ENCODE measurements at places on chromosomes 12 and 14. TPM values are rescaled to one million over a fixed set of nuclear protein-coding genes. Genes with fewer than 3 reads are reported as not detected.

DNA sequence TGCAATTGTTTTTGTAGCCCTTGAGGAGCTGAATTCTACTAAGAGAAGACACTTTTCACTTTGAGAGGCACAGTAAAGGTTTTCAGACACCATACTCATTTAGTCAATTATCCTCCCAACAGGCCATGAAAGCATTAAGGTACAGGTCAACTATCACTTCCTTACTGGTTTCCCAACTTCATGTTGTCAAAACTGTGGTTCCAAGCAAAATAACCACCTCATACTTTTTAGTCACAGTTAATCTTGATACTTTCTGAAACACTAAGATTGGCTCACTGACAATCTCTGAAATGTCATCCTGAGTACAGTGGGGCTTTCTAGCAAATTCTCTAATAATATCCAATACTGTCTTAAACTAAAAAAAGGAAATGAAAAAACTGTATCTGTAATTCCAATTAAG, 71.7 kb downstream of the SLC2A13 start:
- no peak for DNase-seq

GRCh38 chr12:124687174-124687902, 119.9 kb upstream of the NCOR2 start:
- DNase-seq = no peak

DNA sequence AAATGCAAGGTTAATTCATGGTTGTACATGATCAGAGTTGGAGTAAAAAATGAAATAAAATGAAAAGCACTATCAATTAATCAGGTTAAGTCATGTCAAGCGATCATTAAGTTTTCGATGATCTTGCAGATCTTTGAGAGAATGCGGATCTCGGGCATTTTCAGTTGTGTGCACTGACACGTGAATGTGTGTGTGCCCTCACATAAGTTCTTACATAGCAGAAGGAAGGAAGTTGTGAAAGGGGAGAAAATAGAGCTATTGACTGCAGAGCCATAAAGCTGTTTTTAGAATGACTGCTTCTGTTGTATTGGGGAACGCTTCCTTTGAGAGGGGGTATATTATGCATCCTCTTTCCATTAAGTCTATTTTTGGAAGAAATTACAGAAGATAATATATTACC, 101.3 kb downstream of the HMGA2 start:
- DNase-seq = no peak

DNA sequence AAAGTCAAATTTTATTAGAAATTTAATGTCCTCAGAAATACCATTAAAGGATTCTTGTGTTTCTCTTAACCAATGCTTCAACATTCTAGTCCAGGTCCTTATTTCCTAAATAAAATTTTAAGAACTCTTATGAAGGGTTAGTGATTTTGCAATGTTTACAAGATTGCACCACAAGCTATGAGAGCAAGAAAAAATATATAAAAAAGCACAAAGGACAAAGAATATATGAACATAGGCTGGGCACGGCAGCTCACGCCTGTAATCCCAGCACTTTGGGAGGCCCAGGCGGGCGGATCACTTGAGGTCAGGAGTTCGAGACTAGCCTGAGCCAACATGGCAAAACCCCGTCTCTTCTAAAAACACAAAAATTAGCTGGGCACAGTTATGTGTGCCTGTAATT, 7.7 kb downstream of the RACGAP1 start:
- no peak for DNase-seq

- DNase-seq = no peak
These were observed 9.9 kb downstream of the PTPRR start for GRCh38 chr12:70910666-70911065.

The DIO3 gene
- not detected for total RNA-seq

DNA sequence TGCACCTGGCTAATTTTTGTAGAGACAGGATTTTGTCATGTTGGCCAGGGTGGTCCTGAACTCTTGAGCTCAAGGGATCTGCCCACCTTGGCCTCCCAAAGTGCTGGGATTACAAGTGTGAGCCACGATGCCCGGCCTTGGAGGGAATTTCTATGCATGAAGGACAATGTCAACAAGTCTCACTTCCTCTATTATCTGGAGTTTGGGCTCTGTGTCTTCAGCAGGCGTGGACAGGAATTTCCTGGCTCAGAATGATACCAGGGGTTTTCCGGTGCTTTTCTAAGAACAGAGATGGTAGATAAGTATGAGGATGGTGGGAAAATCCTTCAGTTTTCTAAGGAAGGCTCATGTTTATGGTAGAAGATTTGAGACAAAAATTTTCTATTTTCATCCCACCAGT, 75.0 kb upstream of the CCDC60 start:
- DNase-seq = no peak

DNA sequence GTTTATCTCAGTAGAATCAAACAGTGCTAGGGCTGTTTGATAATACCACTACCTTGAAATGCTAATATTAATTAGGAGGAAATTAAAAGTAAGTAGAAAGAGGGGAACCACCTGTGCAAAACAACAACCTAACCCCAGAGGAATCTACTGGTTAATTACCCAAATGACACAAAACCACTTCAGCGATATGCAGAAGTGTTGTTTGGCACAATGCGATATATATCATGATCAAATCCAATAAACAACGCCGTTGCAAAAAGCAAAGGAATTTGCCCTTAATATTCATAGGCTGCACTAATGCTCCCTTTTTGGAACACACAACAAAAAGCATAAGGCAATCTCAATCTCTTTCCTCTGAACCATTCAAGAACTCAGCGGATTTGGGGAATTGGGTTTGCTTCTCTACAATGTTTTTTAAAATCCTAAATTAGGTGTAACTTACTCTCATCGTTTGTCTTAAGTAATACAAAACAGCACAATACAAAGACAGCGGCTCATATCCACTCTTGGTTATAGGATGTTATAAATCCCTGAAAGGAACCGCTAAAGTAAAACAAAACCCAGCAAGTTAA, 1.5 kb downstream of the MAP4K5 start:
- no peak for DNase-seq

DNA sequence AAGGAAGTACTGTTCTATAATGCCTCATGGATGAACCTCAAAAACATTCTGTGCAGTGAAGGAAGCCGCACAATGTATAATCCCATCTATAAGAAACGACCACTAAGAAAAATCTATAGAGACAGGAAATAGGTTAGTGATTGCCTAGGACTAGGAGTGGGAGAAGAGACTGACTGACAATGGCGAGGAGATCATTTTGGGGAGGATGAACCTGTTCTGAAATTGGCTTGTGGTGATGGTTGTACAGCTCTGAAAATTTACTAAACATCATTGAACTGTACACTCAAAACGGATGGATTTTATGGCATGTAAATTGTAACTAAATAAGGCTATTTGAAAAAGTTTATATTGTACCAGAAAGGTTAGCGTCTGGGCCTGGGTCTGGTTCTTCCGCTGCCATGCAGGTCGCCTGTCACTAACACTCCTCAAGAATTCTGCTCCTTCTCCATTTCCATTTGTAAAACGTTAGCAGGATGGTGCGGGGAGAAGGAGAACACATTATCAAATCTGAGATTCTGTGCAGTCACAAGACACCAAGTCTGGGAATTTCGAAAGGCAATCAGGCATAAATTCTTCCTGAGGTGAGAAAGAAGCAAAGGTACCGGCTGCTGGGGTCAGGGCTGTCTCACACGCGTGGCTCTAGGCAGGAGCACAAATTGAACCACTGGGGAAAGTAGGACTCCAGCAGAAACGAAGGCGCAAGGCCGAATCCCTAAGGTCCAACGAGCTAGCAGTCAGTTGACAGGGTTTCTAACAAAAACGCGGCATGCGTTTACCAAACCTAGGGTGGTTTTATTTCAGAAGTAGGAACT, 845 bp upstream of the COCH start:
- DNase-seq = no peak

DNA sequence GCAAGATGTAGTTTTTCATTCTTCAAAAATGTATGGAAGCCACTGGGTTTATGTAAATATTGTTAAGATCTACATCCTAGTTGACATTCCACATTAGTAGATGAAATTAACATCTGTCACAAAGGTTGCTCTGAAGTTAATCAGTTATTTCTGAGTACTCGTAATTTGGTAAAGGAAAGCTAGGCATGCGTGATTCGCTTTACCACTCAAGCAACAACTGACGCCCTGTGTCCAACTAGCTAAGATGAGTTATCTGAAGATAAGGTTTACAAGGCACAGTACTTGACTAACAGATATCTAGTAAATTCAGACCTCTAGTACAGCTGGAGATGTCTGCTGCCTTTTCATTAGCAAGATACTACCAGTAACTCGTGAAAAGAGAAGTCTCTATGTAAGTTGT, 14.1 kb downstream of the PRKD1 start:
- DNase-seq = no peak

DNA sequence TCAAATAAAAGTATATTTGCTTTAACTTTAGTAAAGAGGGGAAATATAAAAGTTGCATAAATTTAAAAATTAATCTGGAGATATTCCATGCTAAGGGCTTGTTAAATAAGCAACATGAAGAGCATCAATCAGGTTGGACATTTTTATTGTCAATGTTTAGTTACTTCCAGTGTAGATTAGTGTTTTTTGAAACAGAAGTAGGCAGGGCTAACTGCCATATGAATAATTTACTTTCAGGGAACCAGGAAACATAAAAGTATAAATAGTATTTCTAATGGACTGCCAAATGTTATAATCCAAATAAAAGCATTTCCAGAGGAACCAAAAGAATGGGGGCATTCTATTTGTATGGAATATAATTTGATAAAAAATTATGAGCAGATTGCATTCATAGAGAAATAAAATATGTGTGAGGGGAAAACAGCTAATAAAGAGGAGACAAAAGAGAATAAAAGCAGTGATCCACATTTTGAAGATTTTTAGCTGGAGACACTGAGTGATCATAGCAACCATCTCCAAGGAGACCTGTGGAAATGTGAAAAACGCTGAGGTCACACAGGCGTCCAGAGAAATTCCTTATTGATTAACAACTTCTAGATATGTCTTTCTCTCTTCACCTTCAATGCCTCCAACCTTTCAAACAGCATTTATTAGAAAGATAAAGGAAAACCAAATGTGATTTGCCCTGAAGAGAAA, 70.8 kb downstream of the SRGAP1 start:
- no peak for DNase-seq

GRCh38 chr12:25347716-25348592, 97.2 kb upstream of the KRAS start:
- no peak for DNase-seq

GRCh38 chr14:28412077-28412476, 354.5 kb upstream of the FOXG1 start:
- no peak for DNase-seq

The LAG3 gene
- not detected for total RNA-seq

DNA sequence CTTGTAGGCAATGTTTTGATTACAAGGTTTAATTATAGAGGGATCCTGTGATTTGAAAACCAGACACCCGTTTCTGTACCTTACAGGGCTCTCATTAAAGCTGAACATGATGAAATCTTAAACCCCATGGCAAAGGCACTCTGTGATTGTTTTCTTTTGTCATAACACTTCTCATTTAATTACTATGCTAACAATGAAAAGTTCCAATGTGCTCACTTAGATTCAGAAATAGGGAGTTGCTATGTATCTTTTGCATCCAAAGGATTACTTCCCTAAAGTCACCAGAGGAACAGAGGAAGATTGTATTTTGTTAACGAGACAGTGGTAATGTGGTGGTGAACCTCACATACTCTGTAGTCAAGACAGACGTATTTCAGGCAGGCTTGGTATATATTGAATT, 81.5 kb upstream of the MYF6 start:
- no peak for DNase-seq

The KLHDC1 gene
- 15.9 TPM for total RNA-seq

DNA sequence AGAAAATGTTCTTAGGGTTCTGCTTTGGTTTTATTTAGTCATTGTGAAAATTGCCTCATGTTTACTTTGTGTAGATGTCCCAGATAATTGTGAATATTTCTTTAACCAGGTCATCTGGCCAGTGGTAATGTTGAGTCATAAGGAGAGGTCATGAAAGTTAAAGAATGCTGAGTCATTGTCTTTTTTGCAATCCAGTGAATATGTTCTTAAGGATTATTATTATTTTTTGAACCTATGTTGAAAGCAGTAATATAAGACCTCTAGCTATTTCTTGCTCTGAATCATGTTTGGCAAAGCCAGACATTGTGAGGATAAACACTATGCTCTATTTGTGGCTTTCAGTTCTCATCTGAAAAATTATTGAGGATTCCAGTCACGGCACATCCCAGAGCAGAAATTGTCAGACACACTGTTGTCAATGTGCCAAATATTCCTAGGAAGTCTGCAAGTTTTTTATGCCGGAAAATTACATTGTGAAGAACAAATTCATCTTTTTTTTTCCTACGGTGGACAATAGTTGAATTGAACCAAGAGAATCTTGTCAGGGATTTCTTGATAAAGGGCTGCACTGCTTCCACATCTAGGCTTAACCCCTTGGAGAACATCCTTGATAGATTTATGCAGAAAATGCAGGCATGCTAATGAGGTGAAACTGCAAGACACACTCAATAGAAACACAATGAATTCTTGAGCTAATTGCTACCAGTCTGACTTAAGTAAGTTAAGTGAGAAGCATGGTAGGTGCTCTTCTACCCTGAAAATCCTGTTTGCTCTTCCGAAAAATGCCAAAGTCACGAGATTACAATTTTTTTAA, 369.6 kb downstream of the ATP23 start:
- no peak for DNase-seq

The FGF23 gene
- total RNA-seq = not detected

GRCh38 chr12:127803545-127803944, 463.4 kb upstream of the TMEM132C start:
- no peak for DNase-seq

- peak; percentile 80 for DNase-seq
These were observed 29.2 kb downstream of the FOS start for GRCh38 chr14:75307700-75308379.

DNA sequence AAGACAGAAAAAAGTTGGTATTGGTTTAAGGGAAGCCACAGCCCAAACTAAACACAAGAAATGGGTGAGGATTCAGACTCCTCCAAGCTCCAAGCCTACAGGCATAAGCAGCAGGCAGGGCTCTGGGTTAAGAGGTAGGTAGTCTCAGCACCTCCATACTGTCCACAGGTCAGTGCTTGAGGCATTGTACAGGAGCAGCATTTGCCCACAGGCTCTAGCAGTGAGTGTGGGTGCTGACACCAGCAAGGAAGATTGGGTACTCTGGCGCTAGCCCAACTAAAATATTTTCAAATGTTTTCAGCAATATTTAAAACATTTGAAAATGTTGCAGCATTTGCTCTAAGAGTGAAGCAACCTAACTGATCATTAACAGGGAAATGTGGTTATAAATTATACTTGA, 33.1 kb downstream of the FERMT2 start:
- DNase-seq = no peak

- peak; percentile 33 for DNase-seq
These were observed 69.4 kb downstream of the ACSM4 start for GRCh38 chr12:7373226-7373625.

- no peak for DNase-seq
These were observed 157.1 kb upstream of the CCND2 start for GRCh38 chr12:4116251-4117111.

DNA sequence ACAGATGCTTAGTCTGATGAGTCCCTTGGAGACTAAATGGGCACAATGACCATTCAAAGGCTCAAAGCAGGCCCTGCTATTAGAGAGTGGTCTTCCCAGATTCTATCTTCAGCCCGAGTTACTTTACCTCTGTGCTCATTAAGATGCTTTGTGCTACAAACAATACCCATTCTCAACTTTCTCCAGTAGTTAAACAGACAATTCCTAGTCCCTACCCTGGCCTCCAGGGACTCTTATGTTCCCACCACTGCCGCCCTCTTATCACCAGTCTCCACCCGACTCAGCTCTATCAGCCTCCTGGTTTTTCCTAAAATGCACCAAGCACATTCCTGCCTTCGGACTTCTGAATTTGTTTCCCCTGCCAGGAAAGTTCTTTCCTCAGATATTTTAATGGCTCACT, 25.6 kb upstream of the GPHB5 start:
- no peak for DNase-seq
